Peyer's patch (tissue), 4 donors: ENCODE measurements at places on chromosomes 1 and 21.

DNA sequence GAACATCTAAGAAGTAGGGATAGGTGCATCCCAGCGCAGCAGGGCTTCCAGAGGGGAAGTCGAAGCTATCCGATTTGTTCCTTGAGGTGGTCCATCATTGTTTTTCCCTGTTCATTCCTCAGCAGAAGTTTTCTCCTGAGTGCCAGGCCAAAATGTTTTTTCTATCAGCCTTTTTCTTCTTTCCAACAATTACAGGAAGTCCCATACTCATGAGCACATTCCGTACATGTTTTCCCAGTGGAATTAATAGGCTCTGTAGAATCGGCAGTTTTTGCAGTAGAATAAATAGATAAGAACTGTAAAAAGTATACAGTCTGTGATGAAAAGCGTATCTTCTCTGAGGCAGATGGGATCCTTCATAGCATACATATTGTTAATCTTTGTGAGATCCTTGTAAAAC is 24.8 kb downstream of the CD101 start:
- DNase-seq, result no peak

DNA sequence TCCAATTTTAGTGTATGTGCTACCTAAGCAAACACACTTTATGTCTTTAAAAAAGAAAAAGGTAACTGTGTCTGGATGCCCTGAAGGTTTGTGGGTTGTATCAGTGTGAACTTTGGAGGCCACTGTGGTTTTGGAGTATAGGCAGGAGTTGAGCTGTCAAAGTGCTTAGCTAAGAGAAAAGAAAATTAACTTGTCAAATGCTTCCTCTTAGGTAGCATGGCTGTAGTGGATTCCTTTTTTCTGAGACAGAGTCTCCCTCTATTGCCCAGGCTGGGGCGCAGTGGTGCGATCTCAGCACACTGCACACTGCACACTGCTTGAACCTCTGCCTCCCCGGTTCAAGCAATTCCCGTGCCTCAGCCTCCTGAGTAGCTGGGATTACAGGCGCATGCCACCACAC is 11.2 kb upstream of the SLC41A1 start:
- DNase-seq, result no peak

GRCh38 chr1:207286786-207287468 is 34.6 kb upstream of the CD55 start:
- DNase-seq, result no peak

DNA sequence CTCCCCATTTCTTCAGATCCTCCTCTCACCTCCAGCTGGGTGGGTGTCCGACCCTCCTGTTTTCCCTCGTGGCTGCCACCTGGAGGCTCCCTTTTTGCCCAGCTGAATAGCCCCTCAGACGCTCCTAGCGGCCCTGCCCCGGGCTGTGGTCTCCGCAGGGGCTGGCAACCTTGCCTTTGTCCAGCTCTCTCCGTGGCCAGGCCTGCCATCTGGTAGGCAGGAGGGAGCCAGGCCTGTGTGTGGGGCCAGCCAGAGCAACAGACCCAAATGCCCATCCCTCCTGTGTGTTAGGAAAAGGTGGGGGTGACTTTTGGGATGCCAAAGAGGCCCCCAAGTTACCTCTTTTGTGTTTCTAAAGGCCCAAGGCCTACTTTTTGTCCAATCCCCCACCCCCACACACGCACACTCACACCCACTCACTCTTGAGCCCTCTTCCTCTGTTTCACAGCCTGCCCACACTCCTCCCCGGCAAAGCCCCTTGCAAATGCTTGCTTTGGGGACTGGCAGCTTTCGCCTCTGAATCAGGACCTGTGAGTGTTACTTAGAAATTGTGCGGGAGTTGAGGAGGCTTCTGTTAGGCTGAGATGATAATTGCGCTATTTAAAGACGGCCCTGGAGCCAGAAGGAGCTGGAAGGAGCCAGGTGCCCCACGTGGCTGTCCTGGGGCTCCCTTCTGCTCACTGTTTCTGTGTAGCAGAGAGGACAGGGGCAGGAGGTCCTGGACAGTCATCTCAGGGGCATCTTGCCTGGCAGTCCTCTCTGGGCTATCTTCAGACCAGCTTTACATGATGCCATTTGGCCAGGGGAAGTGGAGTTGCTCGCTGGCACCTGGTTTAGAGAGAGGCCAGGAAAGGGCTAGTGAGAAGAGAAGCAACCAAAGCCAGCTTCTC is 9.1 kb downstream of the PPFIA4 start:
- no peak for DNase-seq

GRCh38 chr21:35275776-35276175 is 226.7 kb upstream of the RUNX1 start:
- DNase-seq, result no peak

GRCh38 chr1:211518330-211519289 is 26.6 kb upstream of the RD3 start:
- no peak for DNase-seq
